ENCODE measurements at places on chromosomes 6 and 20. TPM values are rescaled to one million over a fixed set of nuclear protein-coding genes. Genes with fewer than 3 reads are reported as not detected.

UBE2V1 gene
- total RNA-seq, result 75.7 TPM

DEFB119 gene
- not detected for total RNA-seq

AVP gene
- total RNA-seq, result not detected

CUTA gene
- 84.7 TPM for total RNA-seq

GPLD1 gene
- not detected for total RNA-seq

SLC22A23 gene
- 20.4 TPM for total RNA-seq

ESR1 gene
- total RNA-seq, result 4.1 TPM

PCSK2 gene
- not detected for total RNA-seq

TMEM244 gene
- total RNA-seq, result not detected

TRIM40 gene
- not detected for total RNA-seq

CLDN20 gene
- total RNA-seq, result not detected

TRAPPC3L gene
- not detected for total RNA-seq

ARMH2 gene
- total RNA-seq, result not detected

HLA-DMA gene
- 5.7 TPM for total RNA-seq

SLC17A2 gene
- not detected for total RNA-seq

CTCFL gene
- total RNA-seq, result not detected

CRYBG1 gene
- total RNA-seq, result 40.4 TPM

PRND gene
- under 0.01 TPM for total RNA-seq

TFAP2C gene
- 39.9 TPM for total RNA-seq

TRIM15 gene
- not detected for total RNA-seq

Data from hair follicle dermal papilla cell (primary cell).